ENCODE measurements at places on chromosomes 6 and 20.
A peak's percentile ranks its signal among the peaks of the same experiment; 100 is the strongest.

- no peak for DNase-seq
Measured at GRCh38 chr6:55882718-55883569, 7.6 kb upstream of the BMP5 start.

DNA sequence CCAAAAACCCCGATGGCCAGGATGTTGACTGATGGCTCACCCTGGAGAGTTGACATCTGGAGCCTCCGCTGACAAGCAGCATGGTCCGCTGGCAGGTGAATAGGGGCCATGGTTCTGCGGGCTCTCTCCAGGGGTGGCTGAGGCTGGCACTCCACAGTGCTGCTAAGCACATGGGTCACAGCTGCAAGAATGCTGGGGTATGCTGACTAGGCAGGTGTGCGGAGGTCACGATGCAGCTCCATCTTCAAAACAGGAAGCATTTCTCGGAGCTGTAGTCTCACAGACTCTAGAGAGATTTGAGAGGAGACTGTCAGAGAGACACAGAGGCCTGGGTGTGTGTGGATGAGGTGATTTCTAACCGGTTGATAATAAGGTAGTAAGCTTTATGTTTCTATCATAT, 341.6 kb downstream of the NRN1 start:
- no peak for DNase-seq

- no peak for DNase-seq
Measured at GRCh38 chr6:31588871-31589650, 3.0 kb downstream of the LST1 start.

DNA sequence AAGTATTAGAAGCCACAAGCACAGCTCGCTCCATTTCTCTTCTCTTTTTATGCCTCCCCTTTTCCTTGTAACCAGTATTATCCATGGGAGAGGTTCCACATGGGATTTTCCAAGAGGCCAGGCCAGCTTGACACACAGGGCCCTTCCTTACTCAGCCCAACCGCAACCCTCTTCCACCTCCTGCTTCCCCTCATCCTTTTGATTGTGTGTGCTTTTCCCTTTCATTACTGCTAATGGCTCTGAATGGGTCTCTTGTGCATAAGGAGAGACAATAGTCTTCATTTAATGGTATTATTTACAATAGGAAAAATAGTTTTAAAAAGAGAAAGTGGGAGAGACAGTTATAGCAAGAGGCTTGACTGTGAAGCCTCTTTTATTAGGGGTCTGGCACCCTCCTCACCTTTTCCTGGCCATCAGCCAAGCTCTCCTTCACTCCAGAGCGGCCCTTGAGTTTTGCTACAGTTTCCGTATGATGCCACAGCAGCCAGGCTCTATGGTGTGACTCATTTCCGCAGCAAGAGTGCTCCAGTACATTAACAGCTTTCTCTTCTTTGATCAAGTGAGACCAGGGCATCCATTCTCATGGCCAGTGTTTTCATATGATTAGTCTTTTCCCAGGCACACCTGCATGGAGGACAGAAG, 579.5 kb downstream of the TFAP2B start:
- no peak for DNase-seq

GRCh38 chr6:16789329-16790038, 28.2 kb upstream of the ATXN1 start:
- DNase-seq = no peak

DNA sequence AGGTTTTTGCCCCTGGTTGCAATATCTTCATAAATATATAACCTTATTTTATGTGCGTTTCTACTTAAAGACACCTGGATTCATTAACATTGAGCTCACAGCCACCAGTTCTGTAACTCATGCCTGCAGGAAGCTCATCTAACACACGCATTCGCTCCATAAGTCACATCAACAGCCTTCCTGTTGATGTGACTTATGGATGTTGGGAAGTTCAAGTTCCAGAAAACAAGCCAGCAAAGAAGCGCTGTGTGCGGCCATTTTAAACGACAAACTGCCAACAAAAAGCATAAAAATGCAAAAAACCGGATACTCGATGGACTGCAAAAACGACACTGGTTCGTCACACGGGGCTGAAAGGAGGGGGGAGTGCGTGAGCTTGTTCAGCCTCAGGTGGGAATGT, 77.9 kb upstream of the NFATC2 start:
- DNase-seq = no peak

GRCh38 chr20:6784210-6784631, 16.7 kb downstream of the BMP2 start:
- no peak for DNase-seq

DNA sequence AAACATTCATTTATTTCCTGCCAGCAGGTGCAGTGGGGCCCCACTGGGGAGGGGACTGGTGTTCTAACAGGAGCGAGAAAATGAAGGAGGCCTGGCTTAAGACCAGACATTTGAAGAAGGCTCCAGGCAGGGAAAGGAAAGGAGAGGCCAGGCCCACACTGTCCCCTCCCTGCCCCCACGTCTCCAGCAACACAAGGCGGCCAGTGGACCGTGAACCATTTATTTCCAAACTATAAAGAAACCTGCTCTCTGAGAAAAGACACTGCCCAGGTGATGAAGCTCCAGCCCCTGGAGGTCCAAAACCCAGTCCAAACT, 41.4 kb upstream of the CDH22 start:
- no peak for DNase-seq

- no peak for DNase-seq
Measured at GRCh38 chr6:41801380-41801779, 13.9 kb downstream of the TOMM6 start.

- peak; percentile 14 for DNase-seq
Measured at GRCh38 chr6:1604158-1605003, 5.3 kb upstream of the FOXC1 start.

GRCh38 chr6:35719404-35719829, 17.4 kb upstream of the ARMC12 start:
- DNase-seq = no peak

- DNase-seq = no peak
Measured at GRCh38 chr20:8661229-8661952, 407.5 kb upstream of the PLCB4 start.

- no peak for DNase-seq
Measured at GRCh38 chr20:37310951-37311350, 21.5 kb downstream of the MANBAL start.

DNA sequence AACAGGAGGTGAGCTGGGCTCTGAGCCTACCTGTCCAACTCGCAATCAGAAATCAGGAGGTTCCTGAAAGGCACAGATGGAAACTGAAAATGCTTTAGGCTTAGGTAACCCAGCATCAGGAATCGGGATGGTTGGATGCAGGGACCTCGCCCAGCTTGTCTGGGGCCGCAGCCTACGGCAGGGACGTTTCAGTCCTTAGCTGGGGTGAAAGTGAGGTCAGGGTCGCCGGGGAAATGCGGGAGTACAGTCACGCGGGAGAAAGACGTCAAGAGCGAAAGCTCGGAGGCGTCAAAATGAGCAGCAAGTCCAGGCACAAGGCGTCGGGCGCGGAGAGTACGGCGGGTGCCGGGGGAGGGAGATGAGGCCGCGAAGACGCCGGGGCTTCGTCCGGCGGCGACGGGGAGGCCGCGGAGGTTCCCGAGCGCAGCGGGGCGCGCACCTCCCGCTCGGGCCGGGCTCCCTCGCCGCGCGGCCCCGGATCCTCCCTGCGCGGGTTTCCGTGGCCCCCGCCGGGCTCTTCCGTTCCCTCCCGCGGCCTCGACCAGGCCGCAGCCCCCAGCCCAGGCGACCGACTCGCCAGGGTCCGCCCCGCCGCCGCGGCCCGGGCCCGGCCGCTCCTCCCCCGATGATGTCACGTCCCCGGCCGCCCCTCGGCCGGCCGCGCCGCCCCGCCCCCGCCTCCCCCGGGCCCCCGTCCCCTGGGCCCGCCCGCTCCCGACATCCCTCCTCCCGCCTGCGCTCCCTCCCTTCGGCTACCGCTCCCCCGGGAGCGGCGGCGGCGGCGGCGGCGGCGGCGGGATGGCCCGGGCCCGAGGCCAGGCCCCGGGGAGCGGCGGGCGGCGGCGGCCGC, at the start of gene EBF4:
Gene EBF4 (plus strand): TSS at position 745 of the 850 bp plus-strand sequence. CDS start 866 bp downstream, outside the sequence.
- peak; percentile 16 for DNase-seq

DNA sequence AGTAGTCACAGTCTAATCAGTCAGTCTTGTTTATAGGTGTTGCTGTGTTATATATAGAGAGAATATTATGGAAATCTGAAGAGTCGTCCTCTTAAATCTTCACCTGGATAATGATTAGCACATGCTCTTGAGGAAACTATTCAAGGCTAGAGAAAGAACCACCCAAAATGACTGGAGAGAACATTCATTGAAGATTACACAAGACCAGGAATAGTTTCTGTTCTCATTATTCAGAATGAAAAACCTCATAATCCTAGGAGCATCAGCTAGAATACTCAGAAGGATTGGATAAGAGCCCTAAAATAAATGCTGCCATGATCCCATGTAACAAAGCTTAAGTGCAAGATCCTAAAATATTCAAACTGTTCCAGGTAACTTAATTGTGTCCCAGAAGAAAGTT, 278.2 kb upstream of the PREP start:
- no peak for DNase-seq

GRCh38 chr20:59580991-59581401, 23.3 kb upstream of the PHACTR3 start:
- DNase-seq = no peak

- no peak for DNase-seq
Measured at GRCh38 chr6:141264101-141264500, 868.6 kb upstream of the GJE1 start.

- DNase-seq = no peak
Measured at GRCh38 chr20:43971267-43971666, 56.6 kb downstream of the TOX2 start.

GRCh38 chr6:15496345-15497131, 166.3 kb downstream of the DTNBP1 start:
- no peak for DNase-seq

DNA sequence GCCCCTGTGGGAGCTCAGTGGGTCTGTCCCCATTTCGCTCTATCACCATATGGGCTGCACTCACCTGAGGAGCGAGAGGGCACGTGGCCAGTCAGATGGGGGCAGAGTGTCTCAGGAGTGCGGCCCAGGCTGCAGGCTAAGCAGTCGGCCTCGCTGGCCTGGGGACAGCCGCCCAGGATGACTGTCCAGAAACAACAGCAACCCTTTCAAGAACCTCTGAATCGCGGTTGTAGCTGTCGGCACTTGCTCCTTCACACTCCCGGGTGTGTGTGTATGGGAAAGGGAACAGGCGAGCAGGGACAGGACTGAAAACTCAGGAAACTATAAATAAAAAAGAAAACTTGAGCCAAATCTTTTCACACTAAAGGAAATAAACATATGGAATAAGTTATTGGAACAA, 63.1 kb downstream of the TFAP2A start:
- no peak for DNase-seq

DNA sequence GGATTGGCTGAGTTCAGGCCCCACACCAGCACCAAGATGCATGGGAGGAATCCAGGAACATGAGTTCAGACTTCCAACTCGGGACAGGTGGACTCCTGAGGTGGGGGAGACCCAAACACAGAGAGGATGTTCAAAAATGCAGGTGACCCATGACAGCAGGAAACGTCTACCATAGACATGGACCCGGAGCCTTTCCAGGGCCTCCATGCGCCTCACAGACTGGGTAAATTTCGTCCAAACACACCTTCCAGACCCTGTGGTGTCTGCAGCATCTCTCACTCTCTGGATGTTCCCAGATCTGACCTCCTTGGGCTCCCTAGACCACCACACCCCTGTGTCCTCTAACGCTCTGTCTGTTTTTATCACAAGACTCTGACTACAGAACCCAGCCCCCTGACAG, 87.7 kb downstream of the PXDC1 start:
- DNase-seq = no peak

- no peak for DNase-seq
Measured at GRCh38 chr20:4649941-4650681, 71.6 kb upstream of the PRND start.

DNA sequence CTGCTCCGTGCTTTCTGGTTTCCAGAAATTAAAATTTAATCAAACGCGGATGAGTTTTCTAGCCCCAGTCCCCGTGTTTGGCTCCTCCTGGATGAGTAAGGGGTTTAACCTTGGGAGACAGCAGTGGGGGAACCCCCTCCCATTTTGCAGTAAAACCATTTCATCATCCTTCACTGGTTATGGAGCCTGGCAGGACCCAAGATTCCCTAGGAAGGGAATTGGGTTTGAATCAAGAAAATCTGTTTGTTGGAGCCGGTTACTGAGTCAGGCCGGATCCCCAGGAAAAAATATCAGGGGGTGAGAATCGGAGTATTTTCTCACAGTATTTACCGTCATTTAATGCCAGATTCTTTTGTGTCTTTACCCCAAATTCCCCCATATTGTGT, 754 bp downstream of the YWHAB start:
- DNase-seq = no peak

- DNase-seq = no peak
Measured at GRCh38 chr6:134503585-134504281, 185.8 kb upstream of the SGK1 start.

DNA sequence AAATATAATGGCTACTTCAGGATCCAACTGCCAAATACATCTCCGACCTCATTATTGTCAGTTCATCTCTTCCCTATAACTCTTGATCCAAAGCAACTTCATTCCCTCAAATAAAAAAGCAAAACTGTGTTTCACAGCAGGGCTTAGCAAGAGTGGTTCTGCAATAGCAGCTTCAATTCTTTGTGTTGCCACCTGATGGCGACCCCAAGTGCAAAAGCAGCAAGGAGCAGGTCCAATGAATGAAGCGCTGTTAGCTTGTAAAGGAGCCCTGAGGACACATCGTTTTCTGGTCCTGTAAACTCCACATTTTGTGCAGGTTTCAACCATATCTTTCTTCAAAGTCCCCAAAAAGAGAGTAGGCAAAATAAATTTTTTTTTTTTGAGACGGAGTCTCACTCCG, 19.6 kb downstream of the RTN4IP1 start:
- DNase-seq = no peak

DNA sequence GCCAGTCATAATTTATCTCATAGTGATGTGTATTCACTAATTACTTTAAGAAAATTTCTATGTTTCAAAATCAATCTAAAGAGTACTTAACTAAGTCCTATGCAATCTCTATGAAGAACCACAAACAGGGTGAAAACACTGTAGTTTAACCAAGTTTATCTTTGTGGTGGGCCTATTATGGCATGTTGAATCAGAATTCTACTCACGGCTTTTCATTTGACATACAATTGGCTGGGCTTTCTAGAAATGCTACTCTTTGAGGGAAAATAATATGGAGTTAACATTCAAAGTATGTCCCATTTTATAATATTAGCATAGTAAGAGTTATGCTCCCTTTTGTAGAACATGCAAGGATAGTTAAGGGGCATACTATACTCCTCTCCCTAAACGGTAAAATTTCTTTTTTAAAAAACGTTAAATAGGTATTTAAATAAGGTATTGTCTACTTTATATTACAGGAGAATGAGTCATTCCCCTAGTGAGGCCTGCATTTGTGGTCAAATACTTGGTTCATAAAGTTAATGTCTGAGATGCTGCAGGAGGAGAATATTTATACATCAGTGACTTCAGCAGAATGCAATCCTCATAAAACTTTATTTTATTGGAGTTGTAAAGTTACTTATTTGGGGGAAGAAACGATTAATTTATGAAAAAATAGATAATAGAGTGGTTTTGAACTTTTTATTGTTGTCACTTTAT, 1.8 kb downstream of the MOXD1 start:
- no peak for DNase-seq

- no peak for DNase-seq
Measured at GRCh38 chr6:1271071-1271763, 40.7 kb upstream of the FOXQ1 start.
